ENCODE measurements at places on chromosomes 13 and 19.

- DNase-seq: no peak
These were observed 5.4 kb downstream of the RNU6-9 start for GRCh38 chr19:898663-899062.

DNA sequence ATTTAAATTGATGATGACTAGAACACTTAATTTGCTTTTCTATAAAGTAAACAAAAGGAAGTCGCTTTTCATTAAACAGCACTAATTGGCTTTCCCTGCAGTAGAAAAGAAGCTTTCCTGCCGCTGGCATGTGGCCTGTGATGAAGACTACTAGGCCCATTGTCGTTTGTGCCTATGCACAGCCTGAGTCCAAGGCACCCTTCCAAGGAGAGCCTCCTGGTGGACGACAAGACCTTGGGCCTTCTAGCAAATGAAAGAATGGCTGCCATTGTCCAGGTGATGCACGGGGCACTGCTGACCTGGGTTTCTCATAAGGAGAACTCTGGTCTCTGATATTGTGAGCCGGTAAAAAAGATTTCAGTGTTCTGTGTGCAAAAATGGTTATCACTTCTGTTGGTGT lies 233.0 kb downstream of the COL4A1 start:
- no peak for DNase-seq

DNA sequence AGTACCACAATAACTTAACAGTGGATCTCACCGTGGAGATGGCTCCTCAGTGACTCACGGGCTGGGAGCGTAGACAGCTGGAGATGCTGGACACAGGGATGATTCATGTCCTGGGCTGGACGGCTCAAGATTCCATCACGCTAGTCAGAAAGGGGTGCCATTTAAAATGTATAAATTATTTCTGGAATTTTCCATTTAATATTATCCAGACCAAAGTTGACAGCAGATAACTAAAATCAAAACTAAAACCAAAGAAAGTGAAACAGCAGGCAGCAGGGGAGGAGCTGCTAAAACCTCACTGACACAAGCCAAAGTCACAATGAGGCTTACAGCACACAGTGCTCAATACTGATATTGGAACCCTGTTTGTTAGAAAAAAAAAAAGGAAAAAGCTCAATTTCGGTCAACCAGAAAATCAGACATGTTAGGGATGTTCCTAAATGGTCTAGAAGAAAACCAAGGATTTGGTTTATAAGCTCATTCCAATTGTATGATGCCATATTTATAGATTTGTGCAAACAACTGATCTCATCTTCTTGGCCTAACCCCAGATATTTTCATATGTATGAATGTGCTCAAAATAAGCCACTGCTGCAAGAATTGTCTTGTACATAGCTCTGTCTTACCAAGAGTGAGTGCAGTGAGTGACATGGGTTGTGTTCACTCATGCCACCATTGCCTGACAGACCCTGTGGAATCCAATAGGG lies 111.8 kb downstream of the SACS start:
- no peak for DNase-seq

GRCh38 chr19:54561840-54562239 lies 11.8 kb upstream of the LILRA2 start:
- no peak for DNase-seq

DNA sequence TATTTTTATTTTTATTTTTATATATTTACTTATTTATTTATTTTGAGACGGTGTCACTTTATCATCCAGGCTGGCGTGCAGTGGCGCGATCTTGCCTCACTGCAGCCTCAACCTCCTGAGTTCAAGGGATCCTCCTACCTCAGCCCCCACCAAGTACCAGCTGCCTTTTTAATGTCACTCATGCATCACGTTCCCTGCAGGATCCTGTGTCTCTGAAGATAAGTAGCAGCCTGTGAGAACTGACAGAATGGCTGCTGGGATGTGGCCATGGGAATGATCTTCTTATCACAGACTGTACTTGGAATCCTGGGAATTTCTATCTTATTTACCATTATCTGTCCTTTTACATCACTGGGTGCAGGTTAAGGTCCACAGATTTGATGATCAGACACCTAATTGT lies 9.2 kb upstream of the ZNF761 start:
- no peak for DNase-seq

- DNase-seq: no peak
These were observed 3.1 kb downstream of the FTL start for GRCh38 chr19:48968179-48968661.

DNA sequence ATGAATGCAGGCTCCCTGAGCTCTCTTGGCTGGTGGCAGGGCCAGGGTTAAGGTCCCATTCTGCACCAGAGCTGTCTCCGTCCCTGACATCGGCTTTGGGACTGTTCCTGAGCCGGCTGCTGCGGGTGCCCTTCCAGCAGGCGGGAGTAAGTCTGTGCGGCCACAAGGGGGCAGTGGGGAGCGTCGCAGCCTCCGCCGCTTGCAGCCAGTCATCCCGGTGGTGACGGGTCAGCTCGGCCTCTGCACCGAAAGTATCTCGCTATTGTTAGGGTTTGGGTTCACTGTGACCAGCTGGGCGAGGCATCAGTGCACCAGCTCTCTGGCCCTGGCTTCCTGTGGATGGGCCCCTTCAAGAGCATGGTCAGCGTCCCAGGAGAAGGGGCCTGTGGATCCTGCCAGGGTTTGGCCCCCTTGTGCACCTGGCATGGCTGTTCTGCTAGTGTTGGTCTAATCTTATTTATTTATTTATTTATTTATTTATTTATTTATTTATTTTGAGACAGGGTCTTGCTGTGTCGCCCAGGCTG lies 15.1 kb downstream of the NDUFB7 start:
- DNase-seq: peak; percentile 88

GRCh38 chr19:2391118-2391725 lies 31.2 kb downstream of the TMPRSS9 start:
- no peak for DNase-seq

Measured in ecto neural progenitor cell (in vitro differentiated cells).